ENCODE measurements at places on chromosomes 1 and 21.

- no peak for DNase-seq
These were observed 54.0 kb downstream of the ZNF281 start for GRCh38 chr1:200355801-200356200.

DNA sequence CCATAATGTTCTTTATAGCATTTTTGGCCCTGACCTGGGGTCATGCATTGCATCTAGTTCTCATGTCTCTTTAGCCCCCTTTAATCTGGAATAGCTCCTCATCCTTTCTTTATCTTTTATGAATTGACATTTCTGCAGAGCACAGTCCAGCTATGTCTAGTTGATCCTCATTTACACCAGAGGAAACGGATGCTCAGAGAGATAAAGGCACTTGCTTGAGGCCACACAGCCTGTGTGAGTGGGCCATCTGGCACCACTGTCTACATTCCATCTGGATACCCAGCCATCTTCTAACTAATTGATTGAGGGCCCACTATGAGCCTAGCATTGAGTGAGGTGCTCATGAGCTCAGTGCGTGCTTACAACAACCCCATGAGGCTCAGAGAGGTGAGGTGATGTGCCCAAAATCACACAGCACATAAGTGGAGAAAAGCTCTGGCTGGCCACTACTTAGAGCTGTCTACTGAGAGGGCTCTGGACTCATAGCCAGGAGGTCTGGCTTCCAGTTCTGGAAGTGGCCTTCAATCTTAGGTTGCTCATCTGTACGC is 3.5 kb downstream of the HPCA start:
- no peak for DNase-seq

DNA sequence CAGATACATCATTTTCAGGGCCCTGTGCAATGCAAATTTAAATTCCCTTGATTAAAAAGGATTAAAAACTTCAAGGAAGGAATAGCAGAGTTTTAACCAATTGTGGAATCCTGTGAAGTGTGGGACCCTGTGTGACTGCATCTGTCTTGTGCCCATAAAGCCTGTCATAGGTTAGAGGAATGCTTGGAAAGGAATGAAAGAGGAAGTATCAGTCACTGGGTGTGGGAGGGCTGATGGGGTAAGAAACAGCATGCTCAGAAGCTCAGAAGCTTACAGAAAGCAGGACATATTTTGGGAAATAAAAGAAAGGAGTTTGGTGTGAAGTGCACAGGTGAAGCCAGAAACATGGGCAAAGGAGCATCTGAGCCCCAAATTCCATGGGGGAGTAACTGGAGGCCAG is 150.8 kb upstream of the ETV3 start:
- DNase-seq = no peak

DNA sequence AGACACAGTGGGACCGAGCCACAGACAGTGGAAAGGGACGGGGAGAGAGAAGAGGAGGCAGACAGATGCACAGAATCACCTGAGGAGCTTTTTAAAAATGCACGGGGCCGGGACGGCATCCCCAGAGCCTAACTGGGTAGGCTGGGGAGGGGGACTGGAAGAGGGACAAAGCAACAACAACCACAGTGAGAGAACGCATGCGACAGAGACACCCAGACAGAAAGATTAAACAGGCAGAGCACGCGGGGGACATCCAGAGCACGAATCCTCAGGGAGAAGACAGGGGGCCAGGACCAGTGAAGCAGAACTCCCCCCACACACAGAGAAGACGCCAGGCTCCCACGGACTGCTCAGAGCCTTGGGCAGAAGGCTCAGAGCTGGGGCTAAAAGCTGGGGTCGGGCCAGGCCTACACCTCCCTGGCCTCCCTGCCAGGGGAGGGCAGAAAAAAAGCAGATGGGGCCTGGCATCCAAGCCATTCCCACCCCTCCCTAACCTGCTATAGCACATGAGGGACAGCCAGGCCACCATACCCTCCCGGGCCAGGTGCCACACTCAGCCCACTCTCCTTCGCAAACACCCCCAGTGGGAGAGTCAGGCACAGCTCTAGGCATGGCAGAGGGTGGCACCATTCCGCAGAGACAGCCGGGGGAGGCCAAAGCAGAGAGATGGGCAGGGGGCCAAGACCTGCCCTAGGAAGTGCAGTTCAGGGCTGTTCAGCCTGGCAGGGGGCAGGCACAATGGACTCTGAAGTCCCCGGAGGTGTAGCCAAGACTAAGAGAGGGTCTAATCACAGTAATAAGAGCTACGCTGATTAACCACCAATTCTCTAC is 29.8 kb upstream of the COL16A1 start:
- no peak for DNase-seq

GRCh38 chr1:52432807-52433206 is 28.4 kb downstream of the PRPF38A start:
- DNase-seq = no peak

DNA sequence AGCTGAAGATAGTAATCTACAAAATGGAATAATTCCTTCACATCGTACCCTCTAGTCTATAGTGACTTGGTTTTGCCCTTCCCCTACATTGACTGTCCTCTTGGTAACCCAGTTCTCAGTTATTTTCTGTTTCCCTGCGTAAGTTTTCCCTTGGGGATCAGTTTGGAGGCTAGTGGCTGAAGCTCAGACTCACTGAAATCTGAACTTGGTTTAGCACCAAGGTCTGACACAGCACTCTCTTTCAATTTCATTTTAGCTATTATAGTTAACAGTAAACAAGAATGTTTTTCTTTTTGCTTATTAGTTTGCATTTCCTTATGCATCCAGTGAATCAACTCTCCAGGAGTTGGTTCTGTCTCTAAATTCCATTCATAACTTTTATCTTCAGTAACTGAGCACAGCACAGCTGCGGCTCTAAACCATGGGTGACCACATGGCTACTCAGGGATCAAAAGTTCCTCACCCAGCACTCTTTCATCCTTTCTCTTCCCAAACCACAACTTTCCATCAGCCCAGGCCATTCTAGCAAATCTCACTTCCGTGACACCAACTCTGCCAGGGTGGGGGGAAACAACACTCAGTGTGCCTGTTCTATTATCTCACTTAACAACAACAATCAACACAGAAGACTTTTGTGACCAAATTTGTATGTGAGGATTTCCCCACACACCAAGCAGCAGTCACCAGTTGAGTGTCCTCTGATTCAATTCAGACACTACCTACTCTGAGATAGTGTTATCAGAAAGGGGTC is 17.6 kb upstream of the IFI6 start:
- DNase-seq = no peak

- no peak for DNase-seq
These were observed 166.9 kb upstream of the C1orf21 start for GRCh38 chr1:184219883-184220282.
